ENCODE measurements at places on chromosomes 5 and 9.

DNA sequence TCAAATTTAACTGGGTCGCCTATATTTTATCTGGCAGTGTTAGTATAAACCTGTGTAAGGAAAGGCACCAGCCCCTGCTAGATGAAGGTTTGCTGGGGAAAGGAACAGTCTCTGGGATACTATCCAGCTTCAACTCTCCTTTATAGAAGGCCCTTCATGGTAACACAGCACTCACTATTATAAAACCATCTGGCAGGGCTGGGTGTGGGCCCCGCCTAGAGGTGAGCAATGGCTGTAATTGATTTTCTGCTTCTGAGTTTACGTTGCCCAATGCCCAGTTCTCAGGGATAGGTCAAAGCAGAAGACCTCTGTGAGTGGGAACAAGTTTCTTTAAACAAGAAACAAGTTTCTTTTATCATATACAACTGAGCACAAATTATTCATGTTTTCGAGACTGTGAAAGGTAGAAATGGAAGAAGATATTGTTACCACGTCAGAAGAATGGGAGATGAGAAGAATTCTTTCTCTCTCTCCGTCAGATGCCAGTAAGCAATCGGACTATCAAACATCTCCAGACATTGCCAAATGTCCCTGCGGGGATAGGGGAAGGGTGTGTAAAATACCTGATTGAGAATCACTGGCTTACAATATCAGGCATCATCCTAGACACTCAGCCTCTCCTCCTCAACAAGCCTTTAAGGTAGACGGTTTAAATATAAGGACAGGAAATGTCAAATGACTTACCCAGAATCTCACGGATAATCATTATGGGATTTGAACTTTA lies 205.9 kb downstream of the PDZD2 start:
- DNase-seq = no peak

DNA sequence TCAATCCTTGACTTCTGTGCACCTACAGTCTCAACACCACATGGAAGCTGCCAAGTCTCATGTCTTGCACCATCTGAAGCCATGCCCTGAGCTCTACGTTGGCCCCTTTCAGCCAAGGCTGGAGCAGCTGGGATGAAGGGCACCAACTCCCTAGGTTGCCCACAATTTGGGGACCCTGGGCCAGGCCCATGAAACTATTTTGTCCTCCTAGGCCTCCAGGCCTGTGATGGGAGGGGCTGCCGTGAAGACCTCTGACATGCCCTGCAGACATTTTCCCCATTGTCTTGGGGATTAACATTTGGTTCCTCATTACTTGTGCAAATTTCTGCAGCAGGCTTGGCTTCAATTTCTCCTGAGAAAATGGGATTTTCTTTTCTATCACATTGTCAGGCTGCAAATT lies 285.1 kb downstream of the DTWD2 start:
- DNase-seq = no peak

GRCh38 chr5:174246743-174247142 lies 201.2 kb downstream of the NSG2 start:
- DNase-seq = no peak

GRCh38 chr9:113648586-113648985 lies 185.1 kb downstream of the RGS3 start:
- no peak for DNase-seq

GRCh38 chr5:132915681-132916080 lies 42.2 kb downstream of the LEAP2 start:
- no peak for DNase-seq

DNA sequence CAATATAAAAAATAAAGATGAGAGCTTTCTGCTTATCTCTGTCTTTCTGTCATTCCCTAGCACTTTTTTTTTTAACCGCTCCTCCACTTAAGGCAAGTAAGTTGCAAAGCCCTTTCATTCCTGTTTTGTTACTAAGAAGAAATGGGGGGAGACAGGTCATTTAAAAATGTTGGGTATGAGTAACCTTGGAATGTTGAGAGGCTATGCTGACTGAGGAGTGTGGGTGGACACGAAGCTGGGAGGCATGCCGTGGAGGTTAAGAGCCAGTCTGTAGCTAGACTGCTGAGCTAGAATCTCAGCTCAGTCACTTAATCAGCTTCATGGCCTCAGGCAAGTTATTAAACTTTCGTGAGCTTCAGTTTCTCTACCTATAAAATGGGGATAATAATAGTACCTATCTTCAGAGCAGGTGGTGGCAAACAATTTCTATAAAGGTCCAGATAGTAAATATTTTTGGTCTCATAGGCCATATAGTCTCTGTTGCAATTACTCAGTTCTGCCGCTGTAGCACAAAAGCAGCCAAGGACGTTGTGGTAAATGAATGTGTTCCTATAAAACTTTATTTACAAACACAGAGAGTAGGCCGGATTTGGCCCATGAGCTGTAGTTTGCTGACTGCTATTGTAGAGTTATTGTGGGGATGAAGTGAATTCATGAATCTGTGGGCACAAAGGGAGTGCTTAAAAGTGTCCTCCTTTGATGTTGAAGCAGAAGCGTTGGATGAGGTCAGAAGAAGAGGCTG lies 220.0 kb downstream of the GABBR2 start:
- DNase-seq = peak; percentile 85

DNA sequence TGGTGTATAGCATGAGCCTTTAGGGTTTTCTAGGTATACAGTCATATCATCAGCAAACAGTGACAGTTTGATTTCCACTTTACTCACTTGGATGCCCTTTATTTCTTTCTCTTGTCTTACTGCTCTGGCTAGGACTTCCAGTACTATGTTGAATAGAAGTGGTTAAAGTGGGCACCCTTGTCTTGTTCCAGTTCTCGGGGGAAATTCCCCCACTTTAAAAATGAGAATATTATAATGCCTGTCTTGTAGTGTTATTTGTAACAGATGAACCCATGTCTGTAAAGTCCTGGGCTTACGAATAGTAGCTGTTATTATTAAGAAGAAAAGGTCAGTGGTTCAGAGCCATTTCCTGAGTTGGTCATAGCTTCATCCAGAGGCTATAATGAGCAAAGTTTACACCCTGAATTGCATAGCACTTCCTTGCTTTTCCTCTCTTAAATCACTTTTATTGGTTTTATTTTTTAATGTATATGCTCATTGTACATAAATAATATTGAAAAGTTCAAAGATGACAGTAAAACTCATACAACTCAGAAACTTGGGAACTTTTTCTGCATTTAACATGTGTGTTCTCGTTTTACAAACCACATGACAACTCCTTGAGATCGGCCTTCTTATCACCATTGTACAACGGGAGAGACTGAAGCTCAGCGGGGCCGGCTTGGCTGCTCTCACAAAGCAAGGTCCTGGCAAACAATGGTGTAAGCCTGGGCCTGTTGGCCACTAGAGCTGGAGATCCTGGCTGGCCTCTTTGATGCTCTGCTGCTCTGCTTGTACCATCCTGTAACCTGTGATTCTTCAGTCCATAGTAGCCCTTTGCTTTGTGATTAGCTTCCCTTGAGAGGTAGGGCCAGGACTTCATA lies 85.2 kb downstream of the CYFIP2 start:
- DNase-seq = no peak

DNA sequence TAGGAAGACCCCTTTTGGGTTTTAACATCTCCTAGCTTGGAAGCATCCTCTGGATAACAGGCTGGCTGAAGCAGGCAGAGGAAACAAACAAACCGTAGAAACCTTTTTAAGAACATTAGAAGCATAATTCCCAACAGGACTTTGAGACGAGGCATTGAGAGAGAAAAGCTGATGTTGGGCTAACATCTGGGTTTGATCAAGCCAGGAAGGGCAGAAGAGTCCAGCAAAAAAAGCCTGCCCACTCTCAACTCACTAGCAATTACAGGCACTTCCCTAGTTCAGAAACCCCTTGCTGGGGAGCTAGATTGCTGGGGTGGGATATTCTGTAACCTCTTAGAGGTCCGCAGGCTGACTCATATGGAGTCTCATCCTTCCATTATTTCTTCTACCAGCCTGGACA lies 75.4 kb upstream of the CTNNA1 start:
- no peak for DNase-seq

GRCh38 chr5:78204241-78204640 lies 90.3 kb downstream of the AP3B1 start:
- no peak for DNase-seq

DNA sequence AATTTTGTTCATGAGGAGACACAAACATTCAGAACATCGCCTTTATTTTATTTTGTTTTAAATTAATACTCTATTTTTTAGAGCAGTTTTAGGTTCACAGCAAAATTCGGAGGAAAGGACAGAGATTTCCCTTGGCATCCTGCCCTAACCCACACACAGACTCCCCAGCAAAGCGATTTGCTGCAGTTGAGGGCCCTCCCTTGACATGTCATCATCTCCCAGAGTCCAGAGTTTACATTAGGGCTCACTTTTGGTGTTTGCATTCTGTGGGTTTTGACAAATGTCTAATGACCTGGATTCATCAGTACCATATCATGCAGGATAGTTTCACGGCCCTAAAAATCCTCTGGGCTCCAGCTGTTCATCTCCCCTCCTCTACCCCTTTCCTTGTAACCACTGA lies 33.6 kb upstream of the COL5A1 start:
- DNase-seq = peak; percentile 49

- no peak for DNase-seq
These were observed 368 bp downstream of the SURF1 start for GRCh38 chr9:133355881-133356357.

DNA sequence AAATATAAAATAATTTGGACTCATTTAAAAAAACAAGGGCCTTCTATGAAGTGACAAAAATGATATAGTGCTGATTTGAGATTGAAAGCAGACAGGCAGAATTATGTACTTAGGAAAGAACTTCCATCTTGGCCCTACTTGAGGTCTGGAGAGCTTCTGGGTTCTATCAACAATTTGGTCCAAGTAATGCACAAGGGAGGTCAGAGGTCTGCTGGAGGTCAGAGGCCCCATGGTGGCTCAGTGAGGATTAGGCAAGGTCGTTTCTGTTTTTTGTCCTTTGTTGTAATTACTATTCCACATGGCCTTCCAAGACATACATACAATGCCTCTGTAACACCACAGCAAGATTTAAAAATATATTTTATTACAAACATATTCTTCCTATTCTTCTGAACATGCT lies 37.2 kb downstream of the NUDT12 start:
- no peak for DNase-seq

GRCh38 chr9:107260437-107261081 lies 22.5 kb upstream of the RAD23B start:
- DNase-seq = no peak

GRCh38 chr9:23492126-23493002 lies 333.7 kb downstream of the ELAVL2 start:
- DNase-seq = peak; percentile 6

DNA sequence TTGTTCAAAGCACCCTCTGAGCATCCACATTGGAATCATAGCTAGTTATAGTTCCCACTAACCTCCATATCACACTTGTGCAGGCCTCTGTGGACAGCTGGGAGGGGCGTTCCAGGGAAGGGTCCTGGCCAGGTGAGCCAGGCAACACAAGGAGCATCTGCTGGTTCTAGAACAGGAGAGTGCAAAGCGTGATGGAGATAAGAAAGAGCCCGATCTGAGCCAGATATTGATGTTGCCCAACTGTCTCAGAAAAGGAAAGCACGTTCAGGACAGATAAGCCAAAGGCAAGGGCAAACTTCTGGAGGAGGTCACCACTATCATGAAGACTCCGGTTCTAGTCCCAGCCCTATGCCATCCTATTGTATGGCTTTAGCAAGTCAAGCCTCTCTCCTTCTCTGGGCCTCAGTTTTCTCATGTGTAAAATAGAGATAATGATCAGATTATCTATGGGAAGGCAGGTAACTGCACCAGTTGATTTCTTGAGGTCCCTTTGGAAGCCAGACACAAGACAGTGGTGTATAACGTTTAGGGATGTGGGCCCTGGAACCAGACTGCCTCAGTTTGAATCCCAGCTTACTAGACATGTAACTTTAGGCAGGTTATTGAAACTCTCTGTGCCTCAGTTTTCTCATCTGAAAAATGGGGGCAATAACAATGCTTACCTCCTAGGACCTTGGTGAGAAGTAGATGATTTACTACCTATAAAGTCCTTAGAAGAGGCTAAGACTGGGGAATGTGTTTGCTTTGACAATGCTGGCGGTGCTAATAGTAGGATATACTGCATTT lies 19.8 kb downstream of the GABBR2 start:
- DNase-seq = no peak

DNA sequence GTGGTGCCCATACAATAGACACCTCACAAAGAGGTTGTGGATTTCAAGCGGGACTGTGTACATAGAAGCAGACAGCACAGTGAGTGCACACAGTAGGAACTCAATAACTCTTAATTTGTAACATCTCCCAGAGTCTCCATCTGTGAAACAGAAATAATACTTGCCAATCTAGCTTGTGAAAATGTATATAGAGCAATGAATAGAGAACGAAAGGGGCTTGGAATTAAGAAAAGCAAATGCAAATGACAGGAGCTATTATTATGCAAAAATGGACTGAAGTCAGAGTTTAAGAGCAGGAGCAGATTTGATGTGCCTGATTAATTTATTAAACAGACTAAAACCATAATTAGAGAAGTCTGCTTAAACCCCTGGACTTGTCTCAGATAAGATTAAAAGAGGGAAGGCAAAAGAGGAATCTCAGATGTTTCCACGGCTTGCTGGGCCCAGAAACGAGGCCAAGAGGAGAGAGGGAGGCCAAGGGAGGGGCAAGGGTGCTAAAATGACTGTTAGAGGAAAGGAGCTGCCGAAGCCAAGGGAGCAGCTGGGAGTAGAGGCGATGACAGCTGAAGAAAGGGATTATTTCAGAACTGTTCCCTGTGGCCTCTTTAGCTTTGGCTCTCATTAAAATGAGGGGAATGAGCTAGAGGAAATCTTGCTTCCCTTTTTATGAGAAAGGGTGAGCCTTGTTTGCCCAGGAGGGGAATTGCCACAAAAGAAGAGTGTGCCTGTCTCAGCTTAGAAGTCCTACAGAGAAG lies 72.1 kb downstream of the FEM1C start:
- DNase-seq = no peak
